H1 (cell line): ENCODE measurements at places on chromosomes 1 and 21. TPM values are rescaled to one million over a fixed set of nuclear protein-coding genes. Genes with fewer than 3 reads are reported as not detected.
A peak's percentile ranks its signal among the peaks of the same experiment; 100 is the strongest.

DNA sequence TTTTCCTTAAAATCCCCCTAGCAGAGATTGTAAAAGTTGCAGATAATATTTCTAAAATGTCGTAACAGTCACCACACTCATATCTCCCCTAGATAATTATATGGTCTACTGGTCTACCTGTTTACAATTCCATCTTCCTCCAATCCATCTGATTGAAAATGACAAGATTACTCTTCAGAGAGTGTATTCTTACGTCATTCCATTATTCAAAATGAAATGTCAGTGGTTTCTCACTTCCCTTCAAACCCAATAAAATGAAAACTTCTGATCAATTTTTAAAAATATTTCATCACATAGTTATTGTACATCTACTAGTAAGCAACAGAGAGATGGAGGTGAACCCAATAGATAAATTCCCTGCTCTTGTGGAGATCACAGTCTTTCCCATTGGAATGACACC is 202.2 kb upstream of the C8B start:
- no peaks in the 10 kb centered on the region for H3K27me3 ChIP-seq
- no peak for DNase-seq
- H3K4me3 ChIP-seq, result no peak overlapping the region
- H3K27ac ChIP-seq, result no peak overlapping the region

- H3K27ac ChIP-seq, result no peak overlapping the region
- H3K4me1 ChIP-seq, result peaks cover 8% of the 10 kb centered on the region
- no peak overlapping the region for H3K4me3 ChIP-seq
- H3K27me3 ChIP-seq, result no peaks in the 10 kb centered on the region
- H3K36me3 ChIP-seq, result no peaks in the 10 kb centered on the region
These were observed 125.2 kb downstream of the TYW3 start for GRCh38 chr1:74858136-74858535.

- no peaks in the 10 kb centered on the region for H3K36me3 ChIP-seq
- peaks cover 26% of the 10 kb centered on the region for H3K4me1 ChIP-seq
- DNase-seq, result peak; percentile 77
- peak overlapping the region; percentile 76 for H3K4me3 ChIP-seq
- H3K27me3 ChIP-seq, result no peaks in the 10 kb centered on the region
These were observed 26.9 kb upstream of the EPB41 start for GRCh38 chr1:28887419-28887834.

- H3K4me1 ChIP-seq, result no peaks in the 10 kb centered on the region
- no peaks in the 10 kb centered on the region for H3K27me3 ChIP-seq
- no peak overlapping the region for H3K27ac ChIP-seq
- no peak overlapping the region for H3K4me3 ChIP-seq
- no peaks in the 10 kb centered on the region for H3K36me3 ChIP-seq
These were observed 171.5 kb upstream of the HMCN1 start for GRCh38 chr1:185562461-185563359.

DNA sequence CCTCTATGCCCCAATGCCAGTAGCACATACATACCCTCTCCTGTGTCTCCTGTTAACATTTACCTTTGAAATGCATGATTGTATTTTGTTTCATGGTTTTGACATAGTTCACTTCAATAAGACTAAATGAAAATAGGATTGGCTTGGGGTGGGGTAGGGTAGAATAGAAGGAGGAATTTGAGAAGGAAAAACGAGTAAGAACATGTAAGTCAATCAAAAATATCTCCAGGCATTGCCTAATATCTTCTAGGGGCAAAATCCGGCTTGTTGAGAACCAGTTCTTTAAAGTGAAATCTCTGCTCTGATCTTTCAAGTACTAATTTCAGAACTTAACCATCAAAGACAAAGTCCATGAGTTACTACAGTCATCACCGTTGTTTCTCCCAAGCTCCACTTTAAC is 31.8 kb upstream of the RGS2 start:
- DNase-seq, result no peak
- no peak overlapping the region for H3K27ac ChIP-seq
- H3K27me3 ChIP-seq, result no peaks in the 10 kb centered on the region
- no peaks in the 10 kb centered on the region for H3K4me1 ChIP-seq

DNA sequence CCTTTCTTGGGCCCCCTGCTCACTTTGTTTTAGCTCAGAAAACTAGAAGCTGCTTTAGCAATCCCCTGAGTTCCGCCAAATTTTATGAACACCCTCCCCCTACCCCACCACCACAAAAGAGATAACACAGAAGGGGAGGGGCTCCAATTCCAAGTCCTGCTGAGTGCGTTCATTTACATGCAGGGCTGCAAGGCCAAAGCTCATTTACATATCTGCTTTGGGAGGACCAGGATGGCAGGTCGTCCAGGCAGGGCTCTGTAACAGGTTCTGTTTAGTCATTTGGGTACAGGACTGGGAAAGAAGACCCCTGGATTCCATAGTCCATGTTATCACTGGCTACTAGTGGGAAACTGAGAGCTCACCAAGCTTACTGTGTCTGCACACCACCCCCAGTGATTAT is 35.9 kb upstream of the KIF21B start:
- peaks cover 7% of the 10 kb centered on the region for H3K4me1 ChIP-seq
- no peak for DNase-seq
- no peak overlapping the region for H3K27ac ChIP-seq
- no peaks in the 10 kb centered on the region for H3K27me3 ChIP-seq
- H3K4me3 ChIP-seq, result no peak overlapping the region

DNA sequence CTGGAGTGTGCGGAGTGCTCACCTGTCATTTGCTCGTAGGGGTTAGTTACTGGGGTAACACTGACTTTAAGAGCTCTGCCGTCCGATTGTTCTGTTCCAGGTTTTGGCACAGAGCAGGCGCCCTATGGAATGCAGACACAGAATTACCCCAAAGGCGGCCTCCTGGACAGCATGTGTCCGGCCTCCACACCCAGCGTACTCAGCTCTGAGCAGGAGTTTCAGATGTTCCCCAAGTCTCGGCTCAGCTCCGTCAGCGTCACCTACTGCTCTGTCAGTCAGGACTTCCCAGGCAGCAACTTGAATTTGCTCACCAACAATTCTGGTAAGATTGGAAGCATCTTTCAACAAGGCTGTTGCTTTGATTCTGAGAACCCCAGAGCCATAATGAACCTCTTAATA is 12.6 kb downstream of the ETS2 start:
- H3K36me3 ChIP-seq, result peaks cover 96% of the 10 kb centered on the region
- DNase-seq, result no peak
- no peak overlapping the region for H3K4me3 ChIP-seq
- no peaks in the 10 kb centered on the region for H3K27me3 ChIP-seq
- peaks cover 2% of the 10 kb centered on the region; the same call in 1 of the 2 replicates for H3K4me1 ChIP-seq

GRCh38 chr1:43277116-43277876 is 7.5 kb downstream of the TMEM125 start:
- H3K27ac ChIP-seq, result no peak overlapping the region
- no peak overlapping the region for H3K4me3 ChIP-seq
- no peak for DNase-seq
- no peaks in the 10 kb centered on the region for H3K4me1 ChIP-seq
- H3K27me3 ChIP-seq, result no peaks in the 10 kb centered on the region

GRCh38 chr1:10728595-10729410 is 67.6 kb downstream of the CASZ1 start:
- no peak overlapping the region for H3K4me3 ChIP-seq
- H3K36me3 ChIP-seq, result no peaks in the 10 kb centered on the region
- peak; percentile 63 for DNase-seq
- H3K27ac ChIP-seq, result peak overlapping the region; percentile 49; the same call in 1 of the 2 replicates
- no peaks in the 10 kb centered on the region for H3K4me1 ChIP-seq

- peaks cover 100% of the 10 kb centered on the region for H3K27me3 ChIP-seq
- H3K27ac ChIP-seq, result no peak overlapping the region
- peak overlapping the region; percentile 58 for H3K4me3 ChIP-seq
- DNase-seq, result peak; percentile 72
These were observed 5.1 kb upstream of the LHX9 start for GRCh38 chr1:197911857-197912696.

- H3K36me3 ChIP-seq, result no peaks in the 10 kb centered on the region
- H3K27me3 ChIP-seq, result no peaks in the 10 kb centered on the region
- DNase-seq, result no peak
- H3K4me3 ChIP-seq, result no peak overlapping the region
- no peaks in the 10 kb centered on the region for H3K4me1 ChIP-seq
- H3K27ac ChIP-seq, result no peak overlapping the region
These were observed 93.2 kb upstream of the AJAP1 start for GRCh38 chr1:4561205-4561604.

DNA sequence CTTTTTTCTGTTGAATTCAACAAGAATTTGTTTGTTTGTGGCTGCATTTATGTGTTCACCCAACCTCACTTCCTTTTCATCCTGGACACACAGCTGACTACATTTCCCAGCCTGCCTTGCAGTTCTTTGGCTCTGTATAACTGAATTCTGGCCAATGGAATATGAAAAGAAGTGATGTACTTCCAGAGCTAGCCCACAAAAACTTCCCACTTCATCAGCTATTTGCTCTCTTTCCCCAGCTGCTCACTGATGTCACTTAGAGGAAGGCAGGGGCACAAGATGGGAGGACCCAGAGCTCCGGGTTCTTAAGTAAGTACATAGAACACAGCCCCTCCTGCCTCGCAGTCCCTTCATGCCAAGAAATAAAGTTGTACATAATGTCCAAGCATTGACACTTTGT is 235.0 kb upstream of the FGGY start:
- no peak overlapping the region for H3K4me3 ChIP-seq
- no peaks in the 10 kb centered on the region for H3K27me3 ChIP-seq
- no peaks in the 10 kb centered on the region for H3K36me3 ChIP-seq
- no peak for DNase-seq
- H3K4me1 ChIP-seq, result peaks cover 16% of the 10 kb centered on the region

The WNT9A gene
- 0.78 and 1.1 TPM in 2 replicates for total RNA-seq

The VPS72 gene
- total RNA-seq, result 114 and 121 TPM in 2 replicates

The GBP4 gene
- total RNA-seq, result not detected in 2 replicates

The HSPA13 gene
- 29.4 and 36.9 TPM in 2 replicates for total RNA-seq
